Kidney glomerular epithelial cell (primary cell): ENCODE measurements at places on chromosomes 6 and 20.

GRCh38 chr6:143224516-143224915 lies 163.8 kb downstream of the AIG1 start:
- no peak for DNase-seq

DNA sequence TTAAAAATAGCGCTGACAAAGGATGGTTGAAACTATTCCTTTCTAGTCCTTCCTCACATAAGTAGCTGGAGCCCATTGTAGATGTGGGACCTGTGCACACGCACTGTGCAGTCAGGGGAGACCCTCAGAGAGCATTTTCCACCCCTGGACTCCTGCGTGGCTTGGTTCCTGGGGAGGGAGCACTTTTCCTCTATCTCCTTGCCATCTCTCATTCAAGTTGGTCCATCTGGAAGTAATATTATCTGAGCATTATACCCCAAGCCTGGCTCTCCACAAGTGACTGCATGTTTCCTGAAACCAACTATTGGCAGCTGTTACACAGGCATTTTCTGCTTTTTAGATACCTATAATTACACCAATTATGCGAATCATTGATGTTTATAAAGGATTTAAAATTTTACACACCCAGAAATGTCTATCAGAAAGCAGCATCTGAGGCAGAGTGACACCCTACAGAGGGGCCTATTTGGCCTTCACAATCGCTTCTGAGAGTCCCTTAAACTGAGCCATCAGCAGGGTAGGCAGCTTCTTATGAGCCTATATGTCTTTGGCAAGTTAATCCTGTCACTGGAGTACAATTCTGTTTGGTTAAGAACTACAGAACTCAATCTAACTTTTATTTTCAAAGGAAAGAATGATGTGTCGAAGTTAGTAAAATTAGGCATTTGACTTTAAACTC lies 18.7 kb downstream of the SOX4 start:
- DNase-seq, result no peak

GRCh38 chr6:151702851-151703658 lies 104.4 kb upstream of the ESR1 start:
- DNase-seq, result no peak

- DNase-seq, result no peak
These were observed 28.2 kb upstream of the ANKEF1 start for GRCh38 chr20:10006447-10007090.

DNA sequence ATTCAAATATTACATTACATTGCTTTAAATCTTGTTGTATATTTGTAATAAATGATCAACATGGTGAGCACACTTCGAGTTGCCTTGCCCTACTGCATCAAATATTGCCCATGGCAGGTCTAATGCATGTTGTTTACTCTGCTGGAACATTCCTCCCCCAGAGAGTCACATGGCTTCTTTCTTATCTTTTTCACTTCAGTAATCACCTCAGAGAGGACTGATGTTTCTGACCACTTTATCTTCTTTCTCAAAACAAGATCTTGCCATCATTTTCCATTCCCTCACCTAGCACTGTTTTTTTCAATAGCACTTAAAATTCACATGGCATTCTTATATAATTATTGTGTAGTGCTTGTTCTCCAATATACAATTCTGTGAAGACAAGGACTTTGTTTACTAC lies 243.5 kb upstream of the THEMIS start:
- DNase-seq, result no peak

- no peak for DNase-seq
These were observed 171.3 kb upstream of the AGPAT4 start for GRCh38 chr6:161445021-161445799.

DNA sequence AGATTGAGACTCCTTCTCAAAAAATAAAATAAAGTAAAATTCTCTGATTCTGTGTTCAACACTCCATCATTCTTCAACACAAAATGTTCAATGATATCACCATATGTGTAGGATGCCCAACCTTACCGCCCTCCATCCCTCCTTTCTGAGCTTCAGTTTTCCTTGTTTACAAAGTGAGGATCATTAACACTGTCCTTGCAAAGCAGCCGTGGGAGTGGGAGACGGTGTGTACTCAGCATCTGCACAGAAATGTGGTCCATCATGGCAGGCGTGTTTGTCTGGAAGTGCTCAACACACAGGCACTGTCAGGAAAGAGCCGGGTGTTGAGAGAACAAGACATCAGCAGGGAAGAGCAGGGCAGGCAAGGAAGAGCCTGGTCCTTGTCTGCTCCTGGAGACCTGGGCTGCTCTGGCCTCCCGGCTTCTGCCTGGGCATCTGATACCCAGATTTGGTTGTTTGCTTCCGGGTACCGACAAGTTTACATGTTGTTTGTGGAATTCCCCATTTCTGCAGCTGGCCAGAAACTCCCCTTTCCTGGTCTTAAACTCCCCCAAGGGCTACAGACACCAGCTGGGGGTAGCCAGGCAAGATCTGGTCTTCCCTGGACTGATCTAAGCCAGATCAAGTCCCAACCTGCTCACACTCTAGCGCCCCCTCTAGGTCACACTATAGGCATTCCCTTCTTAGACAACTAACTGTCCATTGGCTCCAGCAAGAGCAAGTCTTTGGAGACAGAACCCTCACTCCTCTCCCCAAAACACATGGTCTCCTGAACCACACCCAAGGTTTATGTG lies 26.7 kb upstream of the TTPAL start:
- no peak for DNase-seq

DNA sequence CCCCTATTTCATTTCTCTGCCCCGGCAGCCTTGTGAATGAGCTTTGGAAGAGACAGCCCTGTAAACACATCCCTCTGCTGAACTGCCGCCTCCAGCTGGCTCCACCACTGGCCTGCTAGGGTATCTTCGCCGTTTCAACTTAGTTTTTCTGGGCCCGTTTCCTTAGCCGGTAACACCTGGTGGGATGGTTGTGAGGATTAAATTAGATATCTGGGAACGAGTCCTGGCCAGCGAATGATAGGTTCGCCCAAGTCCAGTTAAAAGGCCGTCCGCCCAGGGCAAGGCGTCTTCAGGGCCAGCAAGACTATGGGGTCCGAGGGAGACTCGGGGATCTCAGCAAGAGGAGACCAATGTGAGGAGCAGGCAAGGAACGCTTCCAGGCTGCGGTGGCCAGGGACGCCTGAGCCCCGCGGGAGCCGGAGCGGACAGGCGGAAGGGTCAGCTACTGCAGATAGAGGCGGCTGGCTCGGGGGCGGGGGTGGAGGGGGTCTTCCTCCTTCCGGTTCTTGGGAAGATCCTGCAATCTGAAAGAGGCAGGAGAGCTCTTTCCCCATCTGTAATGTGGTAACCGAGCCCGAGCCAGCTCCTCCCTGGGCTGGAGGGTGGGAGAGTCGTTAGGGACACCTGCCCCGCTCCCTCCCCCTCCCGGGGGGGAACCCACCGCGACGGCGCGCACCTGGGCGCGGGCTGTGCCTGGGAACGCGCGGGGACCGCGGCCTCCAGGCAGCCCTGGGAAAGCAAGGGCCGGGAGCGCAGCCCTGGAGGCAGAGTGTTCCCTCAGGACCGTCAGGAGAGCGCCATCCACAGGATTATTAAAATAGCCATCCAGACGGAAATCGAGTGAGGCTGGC lies 4.5 kb upstream of the PTCRA start:
- DNase-seq, result no peak

- no peak for DNase-seq
These were observed 28.3 kb downstream of the PPP1R16B start for GRCh38 chr20:38833857-38834164.

GRCh38 chr6:44072959-44073611 lies 54.2 kb downstream of the MRPL14 start:
- DNase-seq, result no peak

- DNase-seq, result no peak
These were observed 5.9 kb downstream of the PCED1A start for GRCh38 chr20:2834401-2835110.

DNA sequence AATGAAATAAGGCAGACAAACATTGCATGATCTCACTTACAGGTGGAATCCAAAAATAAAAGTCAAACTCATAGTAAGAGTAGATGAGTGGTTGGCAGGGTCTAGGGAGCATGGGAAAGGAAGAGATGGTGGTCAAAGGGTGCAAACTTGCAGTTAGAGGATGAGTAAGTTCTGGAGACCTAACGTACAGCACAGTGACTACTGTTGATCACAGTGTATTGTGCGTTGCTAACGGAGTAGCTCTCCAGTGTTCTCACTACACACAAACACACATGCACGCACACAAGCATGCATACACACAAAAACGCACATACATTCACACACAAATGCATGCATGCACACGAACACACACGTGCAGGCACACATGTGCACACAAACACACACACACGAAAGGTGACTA lies 54.9 kb downstream of the LY86 start:
- DNase-seq, result no peak

DNA sequence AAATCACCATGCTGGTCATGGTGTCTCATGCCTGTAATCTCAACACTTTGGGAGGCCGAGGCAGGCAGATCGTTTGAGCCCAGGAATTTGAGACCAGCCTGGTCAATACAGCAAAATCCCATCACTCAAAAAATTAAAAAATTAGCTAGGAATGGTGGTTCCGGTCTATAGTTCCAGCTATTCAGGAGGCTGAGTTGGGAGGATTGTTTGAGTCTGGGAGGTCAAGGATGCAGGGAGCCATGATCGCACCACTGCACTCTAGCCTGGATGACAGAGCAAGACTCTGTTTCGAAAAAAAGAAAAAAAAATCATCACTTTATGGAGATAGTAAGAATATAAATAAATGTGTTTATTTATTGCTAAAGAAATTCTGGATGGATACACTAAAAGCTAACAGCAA lies 124.1 kb downstream of the RNGTT start:
- no peak for DNase-seq

DNA sequence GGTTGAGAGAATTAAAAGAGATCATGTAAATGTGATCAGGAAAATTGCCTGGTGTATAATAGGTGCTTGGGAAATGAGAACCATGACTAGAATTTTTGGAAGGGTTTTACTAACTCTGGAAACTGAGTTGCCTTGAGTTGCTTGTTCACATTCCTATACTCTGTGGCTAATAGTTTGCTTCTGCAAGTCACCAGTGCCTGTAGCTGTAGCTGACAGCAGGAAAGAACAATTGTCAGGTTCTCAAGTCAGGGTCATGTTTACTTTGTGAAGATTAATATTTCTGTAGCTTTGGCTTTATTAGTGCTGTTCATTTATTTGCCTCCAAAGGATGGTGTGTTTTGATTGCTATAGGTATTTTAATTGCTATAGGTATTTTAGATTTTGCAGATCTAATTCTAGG lies 86.5 kb downstream of the EYA2 start:
- no peak for DNase-seq

DNA sequence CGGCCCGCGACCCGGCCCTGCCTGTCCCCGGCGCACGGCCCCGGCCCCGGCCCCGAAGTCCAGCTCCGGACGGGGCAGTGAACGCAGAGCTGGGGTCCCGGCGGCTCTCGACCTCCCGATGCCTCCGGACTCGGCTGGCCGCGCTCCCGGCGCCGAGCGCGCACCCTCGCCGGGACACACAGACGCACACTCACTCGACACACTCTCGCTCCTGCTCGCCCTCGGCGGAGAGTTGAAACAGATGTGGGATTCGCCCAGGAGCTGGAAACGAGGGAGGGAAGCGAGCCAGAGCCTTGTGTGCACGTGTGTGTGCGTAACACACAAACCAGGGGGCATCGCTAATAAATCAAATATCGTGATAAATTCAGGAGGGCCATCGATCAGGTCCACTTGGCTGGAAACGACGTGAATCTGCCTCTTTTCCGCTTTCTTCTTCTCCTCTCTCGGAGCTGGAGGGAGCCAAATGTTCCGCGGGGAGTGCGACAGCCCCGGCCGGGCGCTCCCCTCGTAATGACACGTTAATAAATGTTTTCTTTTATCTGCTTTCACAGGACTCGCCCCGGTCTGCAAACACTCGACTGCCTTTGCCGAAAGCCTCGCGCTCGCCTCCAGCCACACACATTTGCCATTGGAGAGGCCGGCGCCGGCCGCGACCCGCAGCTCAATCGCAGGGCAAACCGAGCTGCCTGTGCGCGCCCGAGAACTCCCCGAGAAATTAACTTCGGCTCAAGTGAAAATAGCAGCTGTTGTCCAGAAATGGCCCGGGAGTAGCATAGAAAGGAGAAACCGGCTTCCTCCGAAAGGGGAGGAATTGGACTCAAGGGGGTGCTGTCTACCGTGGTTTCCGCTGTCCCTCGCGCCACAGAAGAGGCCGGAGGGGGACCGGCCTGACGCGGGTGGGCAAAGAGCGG lies 828 bp upstream of the SULF2 start:
- DNase-seq, result peak; percentile 75

DNA sequence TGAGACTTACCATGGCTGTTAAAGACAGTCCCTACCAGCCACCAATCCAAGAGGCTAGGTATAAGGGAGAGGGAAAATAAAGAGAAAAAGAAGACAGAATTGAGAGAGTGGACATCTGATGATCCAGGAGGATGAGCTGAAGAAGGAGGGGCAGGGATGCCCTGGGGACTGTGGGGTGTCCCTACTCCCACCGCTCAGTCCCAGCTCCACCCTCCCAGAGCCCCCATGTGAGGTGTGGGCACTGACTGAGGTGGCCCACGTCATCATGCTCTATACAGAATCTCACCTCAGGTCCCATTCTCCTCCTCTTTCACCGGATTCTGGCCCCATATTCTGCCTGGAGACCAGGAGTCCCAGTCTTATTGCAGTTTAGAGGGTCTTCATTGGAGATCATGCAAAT lies 135.7 kb downstream of the KLHL32 start:
- no peak for DNase-seq

DNA sequence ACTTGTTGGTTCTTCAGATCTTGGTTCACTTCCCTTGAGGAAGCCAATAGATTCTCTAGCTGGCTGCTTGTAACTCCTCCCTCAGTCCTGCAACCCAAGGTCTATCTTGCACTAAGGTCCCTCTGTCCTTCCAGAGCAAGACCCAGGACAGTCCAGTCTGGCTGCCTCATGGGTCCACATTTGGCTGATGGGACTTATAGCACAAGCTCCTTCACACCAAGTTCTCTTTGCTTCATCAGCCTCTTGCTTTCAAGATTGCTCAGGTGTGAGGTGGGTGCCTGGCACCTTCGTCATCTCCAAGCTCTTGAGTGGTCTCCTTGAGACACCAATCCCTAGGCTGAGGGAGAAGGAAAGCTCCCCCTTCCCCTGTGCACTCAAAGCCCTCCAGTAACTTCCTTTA lies 28.3 kb downstream of the NSFL1C start:
- DNase-seq, result no peak

DNA sequence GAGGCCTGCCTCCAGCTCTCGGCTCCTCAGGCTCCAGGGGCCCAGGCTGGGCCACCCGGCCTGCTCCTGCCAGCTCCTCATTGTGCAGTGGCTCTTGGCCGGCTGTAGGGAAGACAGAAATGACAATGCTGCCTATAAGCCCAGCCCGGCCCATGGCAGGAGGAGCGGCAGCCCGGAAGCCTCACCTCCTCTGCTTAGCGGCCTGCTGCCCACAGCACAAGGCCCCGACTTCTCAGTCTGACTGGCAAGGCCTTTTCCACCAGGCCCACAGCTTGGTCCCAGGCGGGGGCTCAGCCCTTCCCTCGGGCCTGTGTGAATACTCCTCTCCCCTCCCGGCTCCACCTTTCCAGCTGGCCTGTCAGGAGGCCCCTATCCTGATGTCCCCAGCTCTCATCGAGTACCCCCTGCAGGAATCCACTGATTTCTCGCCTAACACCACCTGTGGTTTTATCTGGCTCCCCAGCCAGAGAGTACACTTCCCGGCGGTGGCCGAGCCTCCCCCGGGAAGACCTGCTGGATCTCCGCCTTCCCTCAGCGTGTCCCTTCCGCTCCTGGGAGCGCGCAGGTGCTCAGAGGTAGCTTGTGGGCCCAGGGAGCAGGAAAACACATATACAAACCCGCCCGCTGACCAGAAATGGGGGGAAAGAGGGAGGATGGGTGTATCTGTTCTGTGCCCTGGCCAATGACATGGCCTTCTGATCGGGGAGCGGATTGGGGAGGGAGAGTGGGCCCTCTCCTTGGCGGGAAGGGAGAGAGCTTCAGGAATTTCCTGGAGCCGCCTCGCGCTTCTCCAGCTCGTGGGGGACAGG lies 963 bp downstream of the DDRGK1 start:
- DNase-seq, result no peak
